ENCODE measurements at places on chromosomes 2 and 18.

DNA sequence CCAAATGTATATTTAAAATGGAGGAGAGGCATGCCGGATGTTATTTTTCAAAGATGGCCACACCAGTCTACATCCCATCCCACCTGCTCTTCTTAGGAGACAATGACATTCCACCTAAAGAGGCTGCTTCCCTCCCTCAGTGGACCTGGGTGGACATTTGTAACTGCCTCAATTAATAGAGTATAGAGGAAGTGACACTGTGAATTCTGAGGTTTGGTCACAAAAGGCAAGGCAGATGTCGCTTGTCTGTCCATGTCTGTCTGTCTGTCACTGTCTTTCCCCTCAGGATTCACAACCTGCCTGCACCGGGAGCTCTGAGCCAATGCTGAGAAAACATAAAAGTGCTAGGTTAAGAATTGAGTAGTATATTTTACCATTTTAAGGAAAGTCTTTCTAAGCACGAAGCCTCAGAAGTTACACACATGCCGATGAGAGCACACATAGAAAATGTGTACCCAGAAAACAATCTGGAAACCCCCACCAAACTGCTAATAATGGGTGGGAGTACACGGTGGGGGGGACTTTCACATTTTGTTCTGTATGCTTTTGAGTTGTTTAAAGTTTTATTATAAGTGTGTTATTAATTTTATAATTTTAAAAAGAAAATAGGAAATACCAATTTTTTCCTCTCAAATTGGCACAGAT lies 21.0 kb downstream of the MIB1 start:
- no peak for DNase-seq

GRCh38 chr2:8542381-8543059 lies 139.3 kb upstream of the ID2 start:
- no peak for DNase-seq

DNA sequence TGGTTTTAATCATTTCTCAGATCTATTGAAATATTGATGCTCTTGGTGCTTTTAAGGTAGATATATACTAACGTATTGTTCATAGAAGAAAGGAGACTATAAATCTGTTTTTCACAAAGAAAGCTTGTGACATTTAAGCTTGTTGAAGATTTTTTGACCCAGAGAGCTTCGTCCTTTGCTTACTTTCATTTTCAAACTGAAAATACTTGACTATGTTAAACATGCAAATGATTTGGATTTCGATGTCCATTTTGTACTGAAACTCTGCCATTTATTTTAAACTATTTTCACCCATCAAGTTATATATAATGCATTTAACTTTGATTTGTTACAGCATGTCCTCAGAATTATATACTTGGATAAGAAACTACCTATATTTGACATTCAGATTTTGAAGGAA lies 85.2 kb downstream of the SLC4A10 start:
- no peak for DNase-seq

DNA sequence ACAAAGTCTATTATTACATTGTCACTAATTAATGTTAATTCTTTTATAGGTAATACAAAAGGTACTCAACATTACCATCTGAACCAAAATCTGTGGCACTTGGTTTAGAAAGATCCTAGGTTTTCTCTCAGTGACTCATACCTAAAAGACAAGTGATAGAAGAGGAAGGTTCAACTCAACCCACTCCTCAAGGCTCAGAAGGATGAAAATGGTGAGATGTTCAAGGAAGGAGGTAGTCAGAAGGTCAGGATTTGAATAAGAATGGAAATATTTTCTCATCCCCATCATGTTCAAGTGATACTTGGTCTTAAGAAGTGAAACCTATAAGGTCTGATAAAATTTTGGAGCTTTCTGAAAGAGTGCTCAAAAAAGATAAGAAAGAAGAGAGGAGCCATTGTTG lies 86.4 kb upstream of the FBXO11 start:
- DNase-seq = no peak

- DNase-seq = no peak
Observed at GRCh38 chr2:56148825-56149224, 35.0 kb upstream of the CCDC85A start.

Data from effector CD4-positive, alpha-beta T cell (primary cell).